ENCODE measurements at places on chromosomes 7 and 10.

DNA sequence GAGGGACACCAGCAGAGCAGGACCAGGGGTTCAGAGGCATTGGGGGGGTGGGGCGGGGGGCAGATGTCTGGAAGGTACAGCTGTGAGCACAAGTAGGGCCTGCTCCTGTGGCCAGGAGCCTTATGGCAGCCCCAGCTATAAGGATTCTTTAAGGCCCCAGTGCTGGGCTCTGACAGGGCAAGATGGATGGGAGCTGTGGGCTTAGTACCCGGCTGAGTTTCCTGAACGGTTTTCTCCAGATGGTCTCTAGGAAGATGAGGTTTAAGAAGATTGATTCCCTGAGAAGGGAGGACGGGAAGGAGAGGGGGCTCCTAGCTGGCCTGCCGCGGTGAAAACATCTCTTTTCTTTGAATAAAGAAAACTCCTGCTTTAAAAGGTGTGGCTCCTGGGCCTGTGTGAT, 30.1 kb upstream of the COMTD1 start:
- DNase-seq = no peak

- DNase-seq = no peak
Observed at GRCh38 chr10:15344876-15345285, 26.2 kb downstream of the FAM171A1 start.

- DNase-seq = no peak
Observed at GRCh38 chr10:97801422-97801821, 29.6 kb upstream of the SFRP5 start.

DNA sequence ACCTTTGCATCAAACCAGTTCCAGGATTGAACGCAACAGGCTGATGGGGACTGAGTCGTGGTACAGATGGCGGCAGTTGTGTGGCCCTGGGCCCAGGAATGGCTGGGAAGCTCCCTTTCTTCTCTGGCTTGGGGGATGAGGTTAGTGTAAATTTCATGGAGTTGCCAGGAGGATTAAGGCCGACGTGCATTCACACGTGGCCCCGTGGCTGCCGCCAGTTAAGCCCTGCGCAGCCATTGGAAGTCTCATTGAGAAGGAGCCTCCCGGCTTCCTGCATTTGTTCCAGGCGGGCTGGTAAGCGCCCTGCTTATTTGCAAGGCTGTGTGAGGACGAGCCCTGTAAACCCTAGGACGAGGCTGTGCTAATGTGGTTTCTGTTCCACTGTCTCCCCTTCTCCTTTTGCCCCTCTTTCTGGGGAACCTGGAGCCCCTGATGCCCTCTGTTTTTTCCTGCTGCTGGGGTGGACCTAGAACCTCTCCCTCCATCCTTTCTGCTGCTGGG, 174.7 kb upstream of the TNRC18 start:
- no peak for DNase-seq

GRCh38 chr7:32032211-32032610, 38.0 kb downstream of the PDE1C start:
- DNase-seq = no peak
